ENCODE measurements at places on chromosomes 2 and 18. TPM values are rescaled to one million over a fixed set of nuclear protein-coding genes. Genes with fewer than 3 reads are reported as not detected.

GRCh38 chr18:13520741-13521140 lies 205.6 kb downstream of the FAM210A start:
- DNase-seq = no peak

- no peak for DNase-seq
Measured at GRCh38 chr2:149050188-149050587, 11.7 kb downstream of the LYPD6B start.

GRCh38 chr18:57014772-57015413 lies 132.0 kb upstream of the BOD1L2 start:
- DNase-seq = peak; percentile 45

DNA sequence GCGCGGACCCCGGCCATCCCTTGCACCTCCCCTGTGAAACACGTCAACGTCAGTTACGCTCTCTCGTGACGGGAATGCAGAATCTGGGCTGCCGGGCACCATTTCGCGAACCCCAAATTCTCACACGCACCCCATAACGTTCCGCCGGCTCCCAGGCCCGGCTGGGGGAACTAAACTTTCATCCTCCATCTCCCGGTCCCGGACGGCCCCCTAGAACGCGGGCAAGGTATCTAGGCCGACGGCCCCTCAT lies 544 bp downstream of the DNAJC27 start:
- no peak for DNase-seq

GRCh38 chr2:21123473-21124393 lies at the start of gene TDRD15:
Gene TDRD15, plus strand, starts transcription at chr2:21123968. Its CDS starts 13,500 bp downstream, at chr2:21137468.
- no peak for DNase-seq

ALMS1 gene
- 37.4 TPM for polyA plus RNA-seq
